Activated naive CD8-positive, alpha-beta T cell treated with anti-CD3 and anti-CD28 coated beads, Interleukin-2, amount 50 U/mL, for 16 hours (primary cell): ENCODE measurements at places on chromosomes 11 and 22.

DNA sequence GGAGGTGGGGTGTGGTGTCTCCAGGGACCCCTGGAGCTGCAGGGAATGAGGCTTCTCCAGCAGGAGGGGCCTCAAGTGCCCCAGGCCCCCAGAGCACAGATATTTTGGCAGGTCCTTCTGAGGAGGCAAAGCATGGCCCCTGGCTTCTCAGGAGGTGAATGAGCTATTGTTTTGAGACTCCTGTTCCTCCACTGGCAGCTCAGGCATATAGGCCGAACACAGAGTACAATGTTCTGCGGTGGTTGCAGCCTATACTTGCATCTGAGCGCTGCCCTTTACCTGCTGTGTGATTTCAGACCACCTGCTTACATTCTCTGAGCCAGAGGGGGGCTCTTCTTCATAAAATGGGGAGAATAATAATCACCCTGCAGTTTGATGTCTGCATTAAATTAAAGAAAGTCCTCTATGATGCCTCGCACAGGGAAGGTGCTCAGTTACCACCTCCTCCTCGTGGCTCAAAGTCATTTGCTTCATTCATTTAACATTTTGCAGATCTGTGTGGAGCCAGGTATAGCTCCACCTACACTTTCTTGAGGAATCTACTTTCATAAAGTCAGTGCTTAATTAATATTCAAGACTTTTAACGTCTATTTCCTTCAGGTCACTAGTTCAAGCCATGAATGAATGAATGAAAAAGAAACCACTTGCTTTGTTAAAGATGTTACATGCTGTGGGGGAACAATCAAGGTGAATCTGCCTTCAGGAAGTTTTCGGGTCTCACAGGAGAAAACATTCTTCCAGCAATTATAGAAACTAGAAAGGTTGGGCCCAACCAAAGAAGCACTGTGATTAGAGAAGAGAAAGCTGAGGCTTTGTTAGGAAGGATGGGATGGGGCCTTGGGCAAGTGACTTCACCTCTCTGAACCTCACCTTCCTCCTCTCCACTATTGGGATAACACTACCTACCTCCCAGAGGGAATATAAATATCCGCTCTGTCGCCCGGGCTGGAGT, 68.4 kb downstream of the ADAMTS15 start:
- DNase-seq, result no peak

- peak; percentile 54 for DNase-seq
Measured at GRCh38 chr11:116791002-116791812, 472 bp downstream of the APOA5 start.

DNA sequence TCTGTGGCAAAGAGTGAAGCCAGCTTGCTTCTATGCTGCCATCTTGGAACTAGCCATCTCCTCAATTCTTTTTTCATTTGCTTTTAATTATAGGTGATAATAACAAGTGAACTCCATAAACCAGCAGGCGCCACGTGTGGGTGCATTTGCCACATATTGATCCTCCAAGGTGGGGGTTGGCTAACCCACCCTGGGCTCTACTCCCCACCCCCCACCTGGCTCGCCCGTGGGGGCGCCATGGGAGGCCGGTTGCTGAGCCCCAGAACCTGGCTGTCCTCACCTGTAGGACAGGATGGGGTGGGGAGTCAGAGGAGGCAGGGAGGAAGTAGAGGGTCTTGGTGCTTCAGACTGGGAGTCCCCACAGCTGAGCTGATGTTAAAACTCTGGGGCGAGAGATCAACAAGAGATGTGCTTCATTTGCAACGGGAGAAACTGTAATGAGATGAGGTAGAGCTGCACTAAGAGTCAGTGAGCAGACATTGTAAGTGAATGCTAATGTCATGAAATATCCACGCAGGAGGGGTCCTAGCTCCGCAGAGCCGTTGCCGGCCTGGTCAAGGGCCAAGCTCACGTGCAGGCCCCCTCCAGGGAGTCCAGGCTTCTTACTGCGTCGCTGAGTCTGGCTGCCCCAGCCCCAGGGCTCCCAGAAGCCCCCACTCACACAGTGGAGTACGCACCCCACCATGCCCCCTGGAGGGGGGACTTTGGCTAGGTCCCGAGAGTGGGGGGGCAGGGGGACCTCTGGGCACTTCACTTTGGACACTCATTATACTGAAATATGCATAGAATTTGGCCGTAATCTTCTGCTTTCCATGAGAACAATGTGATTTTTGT, 59.4 kb downstream of the BRD1 start:
- DNase-seq, result no peak

- DNase-seq, result no peak
Measured at GRCh38 chr22:45207981-45208664, 32.6 kb downstream of the KIAA0930 start.

DNA sequence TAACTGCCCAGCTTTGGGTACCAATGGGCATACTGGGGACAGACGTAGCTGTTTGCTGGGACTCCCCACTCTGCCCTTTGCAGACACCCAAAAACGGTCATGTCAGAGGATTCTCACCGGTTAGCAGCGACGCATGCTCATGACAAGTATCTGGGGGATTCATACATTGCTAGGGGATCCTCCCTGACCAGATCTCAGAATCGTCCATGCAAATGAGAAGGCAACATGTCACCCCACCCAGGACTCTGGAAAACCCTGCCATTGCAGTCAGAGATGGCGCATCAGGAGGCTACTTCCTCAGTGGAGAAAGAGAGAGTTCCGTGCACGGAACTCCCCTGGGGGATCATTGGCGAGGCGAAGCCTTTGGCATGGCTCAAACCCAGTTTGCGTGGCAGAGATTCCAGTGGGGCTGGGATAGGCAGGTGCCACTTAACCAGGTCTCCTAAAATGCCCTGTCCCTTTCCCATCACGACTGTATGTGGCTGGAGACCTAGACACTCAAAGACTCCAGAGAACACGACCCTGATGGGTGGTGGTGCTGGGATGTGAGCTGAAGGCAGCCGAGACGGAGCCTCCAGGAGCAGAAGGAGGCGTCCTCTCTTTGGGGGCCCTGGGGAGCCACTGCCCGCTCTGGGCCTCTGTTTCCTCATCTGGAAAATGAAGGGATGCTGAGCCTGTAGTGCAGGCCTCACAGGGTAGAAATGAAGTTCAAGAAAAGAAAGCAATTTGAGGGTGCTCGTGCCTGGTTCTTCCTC, 4.9 kb downstream of the RGL4 start:
- no peak for DNase-seq

- DNase-seq, result no peak
Measured at GRCh38 chr11:3103076-3103475, 45.9 kb upstream of the CARS1 start.

GRCh38 chr11:105975128-105975527, 46.9 kb downstream of the MSANTD4 start:
- no peak for DNase-seq

DNA sequence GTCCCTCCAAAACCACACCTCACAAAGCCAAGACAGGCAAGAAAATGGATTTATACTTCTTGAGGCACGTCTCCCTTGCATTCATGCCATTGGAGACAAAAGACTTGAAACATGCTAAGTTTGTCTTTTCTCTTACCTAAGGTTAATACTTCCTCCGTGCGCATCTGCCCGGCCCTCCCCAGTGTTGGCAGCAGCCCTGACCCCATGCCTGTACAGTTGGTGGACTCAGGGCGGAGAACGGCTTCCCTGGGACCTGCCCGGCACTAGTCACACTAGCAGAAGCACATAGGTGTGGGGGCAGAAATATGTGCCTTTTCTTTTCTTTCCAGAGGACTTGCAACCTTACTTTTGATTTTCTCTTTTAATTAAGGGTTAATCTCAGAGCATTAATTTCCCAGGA, 45.2 kb upstream of the FLI1 start:
- DNase-seq, result no peak

DNA sequence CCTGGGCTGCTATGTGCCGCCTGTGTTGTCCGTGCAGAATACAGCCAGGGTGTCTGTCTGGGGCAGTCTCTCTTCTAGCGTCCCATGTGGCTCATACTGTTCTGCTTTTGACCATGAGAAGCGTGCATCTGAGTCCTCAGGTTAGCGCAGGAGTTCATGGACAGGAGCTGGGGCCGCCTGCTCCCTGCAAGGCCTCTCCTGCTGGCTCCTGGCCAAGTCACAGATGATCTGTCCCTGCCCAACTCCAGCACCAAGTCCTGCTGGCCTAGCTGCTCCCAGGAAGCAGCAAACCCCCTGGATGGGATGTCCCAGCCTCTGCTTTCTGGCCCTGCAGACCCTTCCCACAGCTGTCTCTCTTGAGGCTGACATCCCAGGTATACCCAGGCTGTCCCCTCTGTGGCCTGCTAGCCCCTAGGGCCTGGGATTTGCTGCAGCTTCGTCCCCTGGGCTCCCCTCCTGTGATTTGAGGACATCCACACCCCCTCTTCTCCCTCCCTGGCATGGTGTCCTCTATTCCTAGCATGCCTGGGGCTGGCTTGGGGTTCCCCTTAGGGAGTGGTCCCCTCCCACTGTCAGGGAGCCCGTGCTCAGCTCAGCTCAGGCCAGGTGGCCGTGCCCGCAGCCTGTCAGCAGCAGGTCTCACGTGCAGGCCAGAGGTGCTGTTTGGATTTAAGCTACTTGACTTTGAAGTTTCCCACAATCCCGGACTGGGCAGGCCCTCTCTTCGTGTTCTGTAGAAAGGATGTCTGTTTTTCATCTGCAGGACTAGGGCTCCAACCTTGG, 17.8 kb downstream of the PRR5 start:
- no peak for DNase-seq

DNA sequence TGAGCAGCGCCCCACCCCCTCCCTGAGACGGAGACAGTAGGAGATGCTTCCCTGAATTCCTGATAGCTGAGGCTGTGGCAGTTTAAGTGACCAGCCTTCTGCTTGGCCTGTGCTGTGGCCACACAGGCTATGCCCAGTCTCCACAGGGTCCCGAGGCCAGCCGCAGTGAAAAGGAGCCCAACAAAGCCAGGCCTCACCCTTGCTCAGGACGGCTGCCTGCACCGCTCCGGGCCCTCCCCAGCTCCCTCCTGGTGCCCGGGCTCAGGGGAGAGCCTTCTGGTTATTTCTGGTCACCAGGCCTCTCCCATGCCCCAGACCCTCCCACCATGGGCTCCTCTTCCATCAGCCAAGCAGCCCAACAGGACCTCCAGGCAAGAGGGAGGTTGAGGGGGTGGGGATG, 28.8 kb downstream of the LRRC10B start:
- DNase-seq, result no peak

DNA sequence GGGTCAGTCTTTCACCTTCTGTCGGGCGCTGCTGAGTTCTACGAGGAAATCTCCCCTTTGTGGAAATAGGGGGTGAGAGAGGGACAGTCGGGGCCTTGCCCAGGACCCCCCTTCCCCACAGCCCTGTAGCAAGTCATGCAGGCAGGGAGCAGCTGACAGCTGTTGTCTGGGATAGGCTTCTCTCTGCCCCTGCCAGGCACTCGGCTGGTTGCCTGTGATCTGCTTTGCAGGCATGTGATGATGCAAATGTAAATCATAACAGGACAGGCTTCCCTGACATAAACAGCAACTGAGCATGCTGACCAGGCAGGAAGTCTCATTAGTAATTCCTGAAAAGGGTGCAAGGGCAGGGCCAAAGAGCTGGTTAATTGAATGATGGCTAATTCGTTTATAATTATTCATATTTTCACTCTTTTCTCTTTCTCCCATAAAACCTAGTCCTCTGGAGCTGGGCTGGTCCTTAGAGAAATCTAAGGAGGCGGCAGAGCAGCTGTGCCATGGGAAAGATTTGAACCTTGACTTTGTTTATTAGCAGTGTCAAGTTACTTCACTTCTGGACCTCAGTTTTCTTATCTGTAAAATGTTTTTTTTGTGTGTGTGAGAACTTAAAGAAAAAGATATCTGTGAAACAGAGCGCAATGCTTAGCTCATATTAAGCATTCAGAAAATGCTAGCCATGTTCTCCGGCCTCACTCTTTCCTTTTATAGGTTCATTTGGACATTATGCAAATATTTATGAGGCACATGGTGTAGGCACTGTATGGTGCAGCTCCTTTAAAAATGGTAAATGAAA, 129.7 kb downstream of the LDLRAD3 start:
- DNase-seq, result no peak

DNA sequence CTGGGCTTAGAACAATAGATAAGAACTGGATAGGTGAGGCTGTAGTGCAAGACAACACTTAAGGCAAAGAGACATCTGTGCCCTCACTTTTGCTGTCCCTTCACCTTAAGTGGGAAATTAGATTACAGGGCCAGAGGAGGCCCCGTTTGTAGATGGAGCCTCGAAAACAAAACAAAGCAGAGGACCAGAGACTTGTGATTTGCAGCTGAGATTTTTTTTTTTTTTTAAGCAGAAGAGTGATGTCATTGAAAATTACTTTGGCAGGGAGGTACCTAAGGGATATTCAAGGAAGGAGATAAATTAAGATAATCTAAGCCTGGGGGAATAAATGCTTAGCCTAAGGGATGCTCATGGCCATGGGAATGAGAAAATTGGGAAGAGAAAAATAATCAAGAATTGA, 31.4 kb downstream of the ZC3H12C start:
- DNase-seq, result no peak

GRCh38 chr11:82003671-82004515, 729.8 kb downstream of the FAM181B start:
- DNase-seq, result no peak

- no peak for DNase-seq
Measured at GRCh38 chr11:67279589-67280340, 9.3 kb upstream of the ANKRD13D start.

DNA sequence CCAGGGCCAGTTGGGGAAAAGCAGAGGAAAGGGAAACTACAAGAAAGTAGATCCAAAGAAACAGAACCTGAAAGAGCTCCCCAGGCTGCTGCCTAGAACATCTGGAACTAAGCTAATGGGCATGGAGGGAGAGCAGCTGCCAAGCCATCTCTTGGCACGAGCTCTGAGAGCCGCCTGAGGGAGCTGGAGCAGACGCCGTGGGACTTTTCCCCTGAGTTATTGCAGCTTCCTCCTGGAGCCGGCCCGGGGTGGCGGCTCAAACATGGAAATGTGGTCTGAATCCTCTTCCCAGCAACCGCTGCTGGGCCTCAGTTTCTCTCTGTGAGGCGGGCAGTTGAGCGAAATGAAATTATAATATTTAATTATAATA, 41.8 kb downstream of the LIF start:
- no peak for DNase-seq

GRCh38 chr11:62974848-62975522, 9.8 kb downstream of the SLC22A6 start:
- no peak for DNase-seq

GRCh38 chr11:39365809-39366436, 2093.5 kb downstream of the LRRC4C start:
- DNase-seq, result no peak

DNA sequence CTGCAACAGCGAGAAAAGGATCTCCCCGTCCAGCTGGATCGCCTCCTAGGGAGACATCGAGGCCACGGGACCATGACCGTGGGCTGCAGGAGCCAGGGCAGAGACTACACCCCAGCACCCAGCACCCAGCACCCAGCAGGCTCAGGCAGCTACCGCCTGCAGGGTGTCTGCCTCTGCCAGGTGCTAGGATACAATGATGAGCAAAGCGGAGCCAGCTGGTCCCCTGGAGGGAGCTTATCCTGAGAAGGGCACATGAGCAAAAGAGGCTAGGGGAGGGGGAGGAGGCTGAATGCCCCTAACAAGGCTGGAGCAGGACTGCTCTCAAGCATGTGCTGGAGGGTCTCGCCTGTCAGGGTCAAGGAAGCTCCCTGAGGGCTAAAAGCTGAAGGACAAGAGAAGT, 4.8 kb upstream of the CASTOR1 start:
- DNase-seq, result no peak
